ENCODE measurements at places on chromosomes 4 and X. TPM values are rescaled to one million over a fixed set of nuclear protein-coding genes. Genes with fewer than 3 reads are reported as not detected.

GRCh38 chr4:155072417-155072816 is 136.0 kb upstream of the NPY2R start:
- DNase-seq: no peak

The PPEF1 gene
- 0.72 TPM for total RNA-seq

GRCh38 chr4:110475881-110476818 is at the start of gene ENPEP:
TSS of gene ENPEP (plus strand) at chr4:110476155. CDS start at chr4:110476415, 260 bp downstream.
- no peak for DNase-seq

The ENPEP gene
- not detected for total RNA-seq

The WDFY3 gene
- 23.4 TPM for total RNA-seq

The TLR7 gene
- total RNA-seq: not detected

GRCh38 chrX:154828016-154828408 is 6.5 kb downstream of the SMIM9 start:
- DNase-seq: no peak

GRCh38 chr4:165627548-165627947 is 245.5 kb upstream of the TLL1 start:
- no peak for DNase-seq

The ART3 gene
- 0.25 TPM for total RNA-seq

- no peak for DNase-seq
Measured at GRCh38 chr4:42237451-42237850, 85.0 kb upstream of the BEND4 start.

- no peak for DNase-seq
Measured at GRCh38 chr4:111923786-111924185, 221.5 kb upstream of the FAM241A start.

The REPS2 gene
- total RNA-seq: 0.53 TPM

The DKC1 gene
- total RNA-seq: 68.3 TPM

DNA sequence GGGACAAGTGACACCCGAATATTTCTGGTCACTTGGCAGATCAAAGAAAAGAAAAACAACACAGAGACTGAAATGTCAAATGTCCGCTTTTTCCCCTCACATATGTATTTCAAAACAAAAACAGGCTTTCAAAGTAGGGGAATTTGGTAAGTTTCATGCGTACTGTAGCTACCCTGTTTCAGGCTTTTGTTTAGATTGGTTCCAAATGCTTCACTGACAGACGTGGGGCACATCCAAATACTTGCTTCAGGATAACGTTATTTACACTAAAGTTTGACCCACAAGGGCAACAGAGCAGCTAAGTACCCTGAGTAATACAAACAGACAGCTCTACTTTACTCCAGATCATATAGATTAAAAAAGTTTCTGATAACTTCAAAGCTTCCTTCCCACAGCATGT is 804.5 kb upstream of the POU3F4 start:
- DNase-seq: no peak

- no peak for DNase-seq
Measured at GRCh38 chrX:3252744-3253143, 93.7 kb downstream of the MXRA5 start.

DNA sequence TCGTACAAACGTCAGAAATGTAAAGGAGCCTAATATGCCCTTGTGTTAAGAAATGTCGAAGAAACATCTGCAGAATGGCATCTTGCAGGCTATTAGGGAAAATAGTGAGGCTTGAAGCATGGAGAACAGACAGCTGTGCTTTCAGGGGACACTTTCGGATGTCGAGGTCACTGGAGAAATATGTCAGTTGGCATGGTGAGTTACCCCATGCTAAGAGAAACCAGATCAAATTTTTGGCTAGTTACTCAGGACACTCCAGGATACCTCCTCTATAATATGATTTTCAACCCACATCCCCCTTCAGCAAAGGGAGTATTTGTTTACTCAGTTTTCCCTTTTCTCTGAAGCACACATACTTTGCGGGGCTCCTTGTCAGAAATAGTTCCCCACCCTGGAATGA is 171.4 kb downstream of the GPC3 start:
- no peak for DNase-seq

The ATP8A1 gene
- 1.3 TPM for total RNA-seq

DNA sequence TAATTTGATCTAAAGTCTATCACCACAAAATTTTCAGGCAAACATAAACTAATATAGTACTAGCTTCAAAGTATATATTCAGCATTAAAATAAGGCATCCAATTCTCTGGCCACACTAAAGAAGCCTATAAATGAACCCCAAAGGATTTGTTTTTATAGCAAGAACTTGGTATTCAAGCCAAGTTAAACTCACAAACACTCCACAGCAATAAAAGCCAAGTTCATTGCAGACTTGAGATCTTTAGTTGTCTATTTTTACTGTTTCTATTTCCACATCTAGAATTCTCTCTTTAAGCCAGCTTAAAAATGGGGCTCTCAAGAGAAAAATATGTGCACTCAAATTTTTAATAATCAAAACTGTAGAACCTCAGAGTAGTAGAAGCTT is 51.1 kb downstream of the WDFY3 start:
- DNase-seq: no peak

DNA sequence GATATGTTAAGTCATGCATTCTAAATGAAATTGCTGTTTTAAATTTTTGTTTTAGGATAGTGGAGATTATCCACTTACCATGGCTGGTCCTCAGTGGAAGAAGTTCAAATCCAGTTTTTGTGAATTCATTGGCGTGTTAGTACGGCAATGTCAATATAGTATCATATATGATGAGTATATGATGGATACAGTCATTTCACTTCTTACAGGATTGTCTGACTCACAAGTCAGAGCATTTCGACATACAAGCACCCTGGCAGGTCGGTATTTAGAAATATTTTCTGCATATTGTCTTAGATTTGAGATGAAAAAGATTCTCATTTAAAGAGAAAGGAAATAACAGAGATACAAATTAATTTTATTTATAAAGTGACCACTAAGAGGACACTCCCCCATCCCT is 83.6 kb downstream of the STAG2 start:
- no peak for DNase-seq

DNA sequence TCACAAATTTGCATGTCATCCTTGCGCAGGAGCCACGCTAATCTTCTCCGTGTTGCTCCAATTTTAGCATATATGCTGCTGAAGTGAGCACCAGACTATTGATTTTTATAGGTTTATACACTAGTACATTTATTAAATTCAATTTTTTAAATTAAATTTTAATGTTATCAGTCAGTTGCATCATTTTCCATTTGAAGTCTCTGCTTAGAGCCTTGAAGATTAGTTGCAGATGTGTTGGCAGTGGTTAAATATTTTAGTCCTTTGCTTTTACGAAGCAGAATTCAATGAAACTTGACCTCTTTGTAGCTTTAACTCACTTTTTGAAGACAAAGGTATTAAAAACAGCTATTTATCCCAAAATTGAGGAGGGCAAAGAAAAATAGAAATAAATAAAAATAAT is 16.5 kb downstream of the TRAPPC11 start:
- DNase-seq: no peak

All from H4 (cell line).